ENCODE measurements at places on chromosomes 7 and 10.

- no peak for DNase-seq
These were observed 152.0 kb downstream of the PHTF2 start for GRCh38 chr7:77950548-77950947.

DNA sequence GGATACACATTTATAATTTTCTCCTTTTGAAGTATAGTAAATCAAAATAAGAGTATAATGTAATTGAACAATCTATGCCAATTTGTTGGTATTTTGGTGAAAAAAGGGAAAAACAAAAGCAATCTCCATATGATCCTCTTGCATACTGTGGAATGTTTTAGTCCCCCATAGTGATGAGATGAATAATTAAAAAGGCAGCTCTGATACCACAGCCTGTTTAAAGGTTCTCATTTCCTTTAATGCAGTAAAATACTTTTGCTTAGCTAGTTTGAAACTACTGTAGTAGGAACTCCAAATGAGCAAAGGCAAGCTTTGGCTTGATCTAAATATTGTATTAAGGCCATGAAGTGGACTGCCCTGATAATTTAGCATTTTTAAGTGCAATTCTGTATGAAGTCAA, 77.6 kb downstream of the VTI1A start:
- DNase-seq, result no peak

DNA sequence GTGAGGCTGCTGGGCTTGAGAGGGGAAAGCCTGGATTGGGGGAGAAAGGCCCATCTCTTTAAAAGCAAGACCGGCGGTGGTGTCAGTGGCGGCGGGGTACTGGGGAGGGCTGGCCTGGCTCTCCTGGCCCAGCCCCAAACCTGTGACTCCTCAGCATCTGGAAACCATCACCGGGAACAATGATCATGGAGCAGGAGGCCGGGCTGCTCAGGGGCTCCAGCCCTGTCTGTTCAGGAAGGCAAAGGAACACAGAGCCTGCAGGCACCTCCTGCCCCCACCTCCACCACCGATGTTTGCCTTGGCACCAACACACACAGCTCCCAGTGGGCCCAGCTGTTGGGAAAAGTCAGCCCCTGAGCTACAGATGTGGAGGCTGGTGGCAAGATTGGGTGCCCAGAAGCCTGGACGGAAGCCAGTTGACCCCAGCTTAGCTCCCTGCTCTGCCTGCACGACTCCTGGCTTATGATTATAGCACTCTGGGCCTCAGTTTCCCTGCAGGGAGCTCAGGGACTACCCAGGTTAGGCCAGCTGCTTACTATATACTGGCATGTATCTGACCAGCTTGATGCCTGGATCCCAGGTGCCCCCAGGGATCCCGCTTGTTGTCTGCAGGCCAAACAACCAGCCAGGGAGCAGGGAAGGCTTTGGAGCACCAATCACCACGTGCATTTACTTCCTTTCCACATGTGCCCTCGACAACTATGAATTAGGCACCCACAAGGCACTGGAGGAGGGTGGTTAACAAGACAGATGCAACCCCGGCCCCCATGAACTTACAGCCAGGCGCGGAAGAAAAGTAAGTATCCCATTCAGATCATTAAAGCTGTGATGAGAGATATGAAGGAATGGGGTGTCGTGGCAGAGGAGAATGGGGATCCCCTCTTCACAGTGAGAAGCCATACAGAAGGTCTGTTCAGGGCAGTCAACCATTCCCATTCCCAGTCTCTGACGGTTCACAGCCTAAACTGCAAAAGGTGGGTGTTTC, 37.3 kb downstream of the ZCCHC24 start:
- no peak for DNase-seq

DNA sequence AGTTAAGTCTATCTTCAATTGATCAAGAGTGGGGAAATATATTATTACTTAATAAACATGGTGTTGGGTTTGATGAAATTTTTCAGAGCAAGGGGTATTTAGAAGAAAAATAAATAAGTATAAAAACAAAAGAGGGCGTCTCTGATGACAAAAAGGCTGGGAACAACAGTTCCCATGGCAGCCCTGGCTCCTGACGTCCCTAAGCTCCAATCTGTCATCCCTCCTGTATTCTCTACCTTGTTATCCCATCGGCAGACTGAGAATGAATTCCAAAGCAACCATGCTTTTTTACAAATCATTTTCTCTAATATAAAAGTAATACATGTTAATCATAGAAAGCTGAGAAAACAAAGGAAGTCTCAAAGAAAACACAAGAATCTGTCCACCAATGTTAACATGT, 55.5 kb downstream of the SORBS1 start:
- DNase-seq, result no peak

DNA sequence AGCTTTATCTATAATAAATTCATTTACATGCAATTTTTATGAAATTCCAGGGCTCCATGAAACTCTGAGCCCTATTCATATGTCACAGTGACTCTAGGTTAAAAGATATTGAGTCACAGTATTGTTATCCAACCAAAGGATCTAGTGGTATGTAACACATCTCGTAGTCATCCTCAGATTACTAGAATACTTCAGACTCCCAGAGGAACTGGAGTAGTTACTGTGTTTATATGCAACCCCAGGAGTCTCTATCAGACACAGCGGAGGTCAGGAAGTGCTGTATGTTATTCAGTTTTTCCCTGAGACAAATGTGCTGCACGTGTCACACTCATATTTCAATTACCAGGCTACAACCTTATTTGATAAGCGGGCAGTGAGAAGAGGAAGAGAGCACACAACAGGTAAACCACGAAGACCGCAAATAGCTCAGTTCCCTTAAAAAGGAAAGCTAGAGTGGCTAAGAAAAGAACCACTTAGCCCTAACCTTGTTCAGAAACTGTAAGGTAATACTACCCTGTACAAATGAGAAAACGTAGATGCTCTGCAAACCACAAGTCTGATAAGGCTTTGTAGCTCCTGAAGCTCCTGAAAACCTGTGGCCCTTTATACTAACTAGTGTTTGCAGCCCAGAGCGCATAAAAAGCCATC, 114.0 kb upstream of the CNTNAP2 start:
- DNase-seq, result no peak

DNA sequence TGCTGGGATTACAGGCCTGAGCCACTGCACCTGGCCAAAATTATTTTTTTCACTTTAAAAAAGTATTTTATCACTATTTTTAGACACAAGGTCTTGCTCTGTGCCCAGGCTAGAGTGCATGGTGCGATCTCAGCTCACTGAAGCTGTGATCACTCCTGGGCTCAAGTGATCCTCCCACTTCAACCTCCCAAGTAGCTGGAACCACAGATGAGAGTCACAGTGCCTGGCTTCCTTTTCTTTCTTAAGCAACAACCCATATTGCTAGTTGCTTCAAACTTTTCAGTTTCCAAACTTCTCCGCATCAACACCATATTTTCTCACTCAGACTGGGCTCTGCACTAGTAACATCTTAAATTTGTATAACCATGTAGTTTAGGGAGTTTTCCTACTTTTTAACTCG, 9.5 kb upstream of the SMC3 start:
- DNase-seq, result no peak

DNA sequence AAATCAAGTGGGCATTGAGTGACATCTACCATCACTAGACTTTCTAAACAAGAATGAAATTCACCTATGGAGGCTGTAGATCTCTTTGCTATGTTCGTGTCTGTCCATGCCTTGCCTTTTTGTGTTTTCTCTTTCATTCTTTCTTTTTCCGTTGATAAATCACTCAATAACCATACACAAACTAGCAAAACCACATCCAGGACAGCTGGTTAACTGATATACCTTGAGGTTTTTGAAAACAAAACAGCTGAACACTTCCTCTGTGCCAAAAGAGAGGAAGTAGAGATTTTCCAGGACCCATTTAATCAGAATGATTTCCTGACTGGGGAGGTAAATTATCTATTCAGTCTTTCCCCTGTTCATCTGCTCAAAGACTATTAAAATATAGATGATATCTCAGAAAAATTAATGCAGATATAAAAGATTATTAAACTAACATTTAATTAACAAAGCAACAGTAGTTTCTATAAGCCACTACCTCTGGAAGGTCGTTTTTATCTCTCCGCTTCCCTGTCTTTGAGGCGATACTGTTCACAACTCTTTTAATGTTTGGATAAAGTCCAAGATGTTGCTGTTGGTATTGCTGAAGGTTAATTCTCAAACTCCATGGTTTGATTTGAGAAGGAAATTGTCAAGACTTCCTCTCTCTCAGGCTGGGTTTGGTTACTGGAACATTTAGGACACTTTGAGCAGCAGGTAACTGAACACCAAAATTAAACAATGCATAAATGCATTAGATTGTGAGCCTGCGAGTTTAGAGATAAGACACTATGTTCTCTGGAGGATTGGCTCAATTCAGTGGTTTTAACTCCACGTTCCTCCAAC, 24.4 kb upstream of the C10orf67 start:
- no peak for DNase-seq

GRCh38 chr7:20330928-20331909, 519 bp downstream of the ITGB8 start:
- DNase-seq, result no peak

- peak; percentile 59 for DNase-seq
These were observed 8.5 kb upstream of the C10orf105 start for GRCh38 chr10:71727738-71728737.

- no peak for DNase-seq
These were observed 205.4 kb upstream of the YAE1 start for GRCh38 chr7:39360766-39361165.

All from activated T-helper 1 cell treated with anti-CD3 and anti-CD28 coated beads, Interleukin-2, amount 50 U/mL, for 16 hours (primary cell).